SIG-M5 (cell line): ENCODE measurements at places on chromosomes 5 and 9.

- DNase-seq: no peak
Observed at GRCh38 chr9:111016426-111017045, 21.7 kb downstream of the LPAR1 start.

GRCh38 chr5:131258733-131259132, 5.1 kb upstream of the CDC42SE2 start:
- no peak for DNase-seq

GRCh38 chr9:78130853-78131252, 99.2 kb upstream of the GNAQ start:
- DNase-seq: no peak

DNA sequence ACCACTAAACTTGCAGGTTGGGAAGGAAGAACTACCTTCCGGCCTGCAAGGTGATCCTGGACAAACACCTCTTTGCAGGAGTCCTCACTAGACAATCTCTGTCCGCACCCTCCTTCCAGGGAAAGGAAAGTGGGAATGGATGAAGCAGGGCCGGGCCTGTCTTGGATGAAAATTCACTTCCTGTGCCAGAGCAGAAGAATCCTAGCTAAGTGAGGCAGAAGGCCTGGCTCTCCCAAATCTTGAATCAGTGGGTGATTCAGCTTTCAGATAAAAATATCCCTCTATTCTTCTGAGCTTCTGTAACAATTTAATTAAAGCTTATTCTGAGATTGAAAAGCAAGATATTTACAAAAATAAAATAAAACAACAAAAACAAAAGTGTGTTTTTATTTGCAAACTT, 281.9 kb upstream of the TLE4 start:
- no peak for DNase-seq

- no peak for DNase-seq
Observed at GRCh38 chr5:32916648-32917047, 205.5 kb downstream of the NPR3 start.

DNA sequence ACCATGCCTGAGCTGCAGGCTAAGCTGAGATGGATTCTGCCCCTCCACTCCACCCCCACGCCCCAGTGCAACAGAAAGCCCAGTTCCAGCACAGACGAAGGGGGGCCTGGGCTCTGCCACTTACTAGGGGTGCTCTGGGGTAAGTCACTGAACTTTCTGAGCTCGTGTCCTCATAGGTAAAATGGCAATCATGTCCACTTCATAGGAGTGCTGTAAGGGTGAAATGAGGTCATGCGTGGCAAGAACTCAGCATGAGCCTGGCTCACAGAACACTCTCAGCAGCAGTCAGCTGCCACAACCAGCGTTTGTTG, 8.4 kb upstream of the PSD2 start:
- no peak for DNase-seq

GRCh38 chr9:105994970-105995369, 300.6 kb downstream of the TMEM38B start:
- DNase-seq: no peak

DNA sequence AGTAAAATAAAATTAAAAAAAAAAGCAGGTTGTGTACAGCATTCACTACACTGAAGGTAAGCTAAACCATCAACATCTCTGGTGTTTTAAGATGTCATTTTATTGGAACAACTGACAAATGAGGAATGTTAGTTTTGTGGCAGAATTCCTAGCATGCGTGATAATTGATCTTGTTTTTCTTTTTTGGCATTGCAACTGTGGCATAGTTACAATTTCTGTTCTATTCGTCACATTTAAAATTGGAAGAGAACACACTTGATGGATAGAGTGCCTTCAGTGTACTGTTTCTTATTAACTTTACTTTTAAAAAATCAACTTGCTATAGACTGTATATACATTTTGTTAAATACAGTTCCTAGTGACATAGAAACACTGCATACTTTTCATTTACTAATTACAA, 43.6 kb upstream of the TNFSF15 start:
- DNase-seq: no peak

DNA sequence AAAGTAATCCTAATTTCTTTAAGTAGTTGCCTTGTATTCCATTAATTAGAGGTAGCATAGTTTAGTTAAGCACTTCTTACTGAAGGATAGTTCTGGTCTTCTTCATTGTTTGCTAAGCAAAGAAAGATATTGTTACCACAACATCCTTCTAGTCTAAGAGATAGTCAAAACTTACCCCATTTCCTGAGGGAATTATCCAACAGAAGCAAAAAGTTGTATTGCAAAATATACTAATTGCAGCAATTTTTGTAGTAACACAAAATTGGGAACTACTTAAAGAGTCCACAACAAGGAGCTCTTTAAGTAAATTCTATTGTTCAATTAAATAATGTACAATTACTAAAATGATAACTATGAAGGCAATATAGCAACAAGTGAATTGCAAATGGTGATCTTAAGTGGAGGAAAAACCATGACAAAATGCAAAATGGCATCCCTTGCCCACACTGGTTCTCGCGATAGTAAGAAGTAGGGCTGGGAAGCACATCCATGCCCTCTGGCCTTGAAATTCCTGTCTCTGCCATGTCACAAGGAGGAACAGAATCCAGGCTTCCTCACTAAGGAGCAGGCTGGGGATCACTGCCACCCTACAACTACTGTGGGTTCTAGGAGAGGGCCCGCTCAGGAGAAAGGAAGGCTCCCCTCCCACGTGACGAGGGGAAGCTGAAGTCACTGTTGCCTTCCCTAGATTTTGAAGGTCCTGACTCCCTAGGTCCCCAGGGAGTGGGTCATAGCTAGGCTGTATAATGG, 23.3 kb upstream of the MEGF9 start:
- no peak for DNase-seq

GRCh38 chr5:151002250-151002649, 18.1 kb upstream of the GPX3 start:
- DNase-seq: no peak

DNA sequence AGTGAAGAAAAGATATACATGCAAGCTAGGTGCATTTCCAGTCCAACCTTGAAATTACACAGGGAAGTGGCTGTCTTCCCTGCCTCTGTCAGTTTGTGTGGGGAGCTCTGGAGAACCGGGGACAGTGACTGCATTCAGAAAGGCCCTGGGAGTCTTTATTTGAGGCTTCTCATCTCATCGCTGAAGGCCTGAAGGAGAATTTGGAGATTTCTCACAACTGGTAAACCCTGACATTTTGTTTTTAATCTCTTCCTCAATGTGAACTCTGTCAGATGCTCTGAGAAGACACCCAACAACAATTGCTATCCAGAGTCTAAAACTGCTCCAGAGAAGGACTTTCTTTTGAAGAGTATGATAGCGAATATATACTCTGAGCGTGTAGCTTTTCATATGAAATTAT, 33.0 kb downstream of the MACIR start:
- no peak for DNase-seq

- DNase-seq: no peak
Observed at GRCh38 chr9:111992523-111992922, 95.9 kb downstream of the UGCG start.

GRCh38 chr5:129958581-129958980, 54.3 kb downstream of the CHSY3 start:
- DNase-seq: no peak

DNA sequence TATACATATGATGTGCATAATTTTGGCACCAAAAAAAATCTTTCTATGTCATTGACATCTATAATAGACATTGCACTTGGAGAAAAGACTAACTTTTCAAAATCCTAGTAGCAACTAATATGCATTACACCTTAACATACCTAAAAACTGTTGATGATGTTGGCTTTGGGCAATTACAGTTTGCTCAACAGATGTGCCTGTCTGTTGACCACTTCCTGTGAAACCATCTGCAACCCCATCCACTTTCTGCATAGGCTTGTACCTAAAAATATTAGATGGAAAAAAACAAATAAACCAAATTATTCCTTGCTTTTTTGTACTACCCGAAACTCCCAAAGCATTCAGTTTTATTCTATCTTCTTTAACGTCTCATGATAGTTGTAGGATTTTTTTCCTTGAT, 248.6 kb downstream of the RFX3 start:
- no peak for DNase-seq

DNA sequence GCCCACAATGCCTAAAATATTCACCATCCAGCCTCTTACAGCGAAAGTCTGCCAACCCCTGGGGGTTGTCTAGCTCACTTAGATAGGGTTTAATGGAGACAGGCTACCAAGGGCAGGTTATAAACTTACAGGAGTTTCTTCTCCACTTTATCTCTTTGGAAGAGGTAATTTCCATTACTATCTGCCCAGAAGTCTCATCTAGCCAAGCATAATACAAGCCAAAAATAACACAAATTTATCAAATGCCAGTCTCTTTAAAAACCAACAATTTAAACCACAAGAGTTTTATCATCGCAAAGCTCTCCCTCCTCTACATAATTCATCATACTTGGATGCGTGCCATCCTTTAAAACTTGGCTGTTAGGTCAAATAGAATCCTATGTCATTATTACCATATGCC, 6.2 kb downstream of the RBM22 start:
- no peak for DNase-seq

DNA sequence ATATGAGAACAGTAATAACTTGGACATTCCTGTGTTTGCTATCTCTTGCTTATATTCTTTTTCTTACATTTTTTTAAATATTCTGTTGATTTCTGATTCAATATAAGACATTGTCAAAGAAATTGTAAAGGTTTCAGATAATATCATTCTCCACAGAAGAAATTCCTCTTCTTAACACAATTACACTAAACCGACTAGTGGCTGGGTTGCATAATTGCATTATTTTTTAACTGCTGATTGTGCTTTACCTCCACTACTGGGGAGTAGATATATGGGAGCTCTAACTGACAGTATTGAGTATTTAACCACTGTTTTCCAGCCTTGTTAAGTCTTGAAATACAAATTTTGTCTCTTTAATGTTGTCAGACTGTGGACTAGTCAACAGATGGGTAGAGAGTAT, 723.8 kb upstream of the EDIL3 start:
- DNase-seq: no peak

DNA sequence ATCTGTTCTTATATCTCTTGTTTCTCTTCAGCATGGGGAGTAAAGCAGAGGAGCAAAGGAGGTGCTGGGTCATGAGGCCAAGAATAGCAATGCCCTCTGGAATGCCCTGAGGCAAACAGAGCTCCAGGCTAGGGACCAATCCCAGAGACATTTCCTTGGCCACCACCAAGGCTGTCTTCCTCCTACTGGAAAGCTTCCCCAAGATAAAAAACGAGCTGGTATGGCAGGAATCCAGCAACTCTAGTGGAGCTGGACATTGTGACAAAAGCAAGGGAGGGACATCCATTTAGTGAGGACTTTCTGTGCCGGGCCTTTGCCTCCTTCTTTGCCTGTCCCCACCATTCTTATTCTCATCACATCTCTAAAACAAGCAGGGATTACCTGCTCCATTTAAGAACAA, 161.6 kb downstream of the ASTN2 start:
- no peak for DNase-seq

GRCh38 chr5:102782217-102782872, 27.2 kb downstream of the PAM start:
- no peak for DNase-seq

- no peak for DNase-seq
Observed at GRCh38 chr5:5617024-5617423, 194.5 kb downstream of the ICE1 start.

DNA sequence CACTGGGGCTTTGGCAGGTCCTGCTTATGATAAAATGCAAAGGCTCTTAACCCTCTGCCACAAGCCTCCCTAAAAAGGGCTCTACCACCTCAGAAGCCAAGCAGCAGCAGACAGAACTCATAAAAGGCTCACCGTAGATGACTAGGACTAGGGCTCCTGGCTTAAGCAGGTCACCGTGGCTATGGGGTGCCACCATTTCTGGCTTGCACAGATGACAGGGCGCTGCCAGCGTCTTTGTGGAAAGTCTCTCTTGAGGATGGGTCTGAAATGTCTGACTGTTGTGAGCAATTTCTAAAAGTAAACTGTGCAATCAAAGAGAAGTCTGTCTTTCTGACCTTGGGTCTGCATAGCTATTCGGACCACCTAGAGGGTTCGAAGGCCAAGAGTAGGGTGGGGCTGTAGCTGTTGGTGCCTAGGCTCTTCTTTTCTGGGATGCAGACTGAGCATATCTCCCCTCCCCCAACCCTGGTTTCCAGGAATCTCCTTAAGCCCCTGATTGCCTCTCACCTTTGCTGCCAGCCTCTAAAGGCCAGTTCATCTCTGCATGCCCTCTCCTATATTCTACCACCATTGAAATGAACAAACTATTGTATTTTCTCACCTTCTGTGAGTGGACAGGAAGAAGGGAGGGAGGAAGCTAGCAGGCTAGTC, 307.4 kb downstream of the ARHGAP26 start:
- no peak for DNase-seq

DNA sequence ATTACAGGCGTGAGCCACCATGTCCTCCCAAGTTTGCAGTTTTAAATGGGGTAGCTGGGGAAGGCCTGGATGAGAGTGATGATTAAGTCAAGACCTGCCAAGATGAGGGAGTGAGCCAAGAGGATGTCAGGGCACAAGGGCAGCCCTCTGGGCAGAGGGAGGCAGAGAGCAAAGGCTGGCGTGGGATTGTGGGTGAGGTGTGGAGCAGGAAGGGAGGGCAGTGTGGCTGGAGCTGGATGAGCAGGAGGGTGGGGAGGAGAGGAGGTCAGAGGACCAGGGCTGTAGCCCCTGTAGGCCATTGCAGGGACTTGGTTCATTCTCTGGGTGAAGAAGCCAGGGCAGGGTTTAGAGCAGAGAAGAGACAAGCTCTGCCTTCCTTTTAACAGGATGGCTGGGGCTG, 53.7 kb upstream of the CTNNA1 start:
- no peak for DNase-seq

GRCh38 chr5:113804943-113805342, 291.4 kb downstream of the YTHDC2 start:
- no peak for DNase-seq

DNA sequence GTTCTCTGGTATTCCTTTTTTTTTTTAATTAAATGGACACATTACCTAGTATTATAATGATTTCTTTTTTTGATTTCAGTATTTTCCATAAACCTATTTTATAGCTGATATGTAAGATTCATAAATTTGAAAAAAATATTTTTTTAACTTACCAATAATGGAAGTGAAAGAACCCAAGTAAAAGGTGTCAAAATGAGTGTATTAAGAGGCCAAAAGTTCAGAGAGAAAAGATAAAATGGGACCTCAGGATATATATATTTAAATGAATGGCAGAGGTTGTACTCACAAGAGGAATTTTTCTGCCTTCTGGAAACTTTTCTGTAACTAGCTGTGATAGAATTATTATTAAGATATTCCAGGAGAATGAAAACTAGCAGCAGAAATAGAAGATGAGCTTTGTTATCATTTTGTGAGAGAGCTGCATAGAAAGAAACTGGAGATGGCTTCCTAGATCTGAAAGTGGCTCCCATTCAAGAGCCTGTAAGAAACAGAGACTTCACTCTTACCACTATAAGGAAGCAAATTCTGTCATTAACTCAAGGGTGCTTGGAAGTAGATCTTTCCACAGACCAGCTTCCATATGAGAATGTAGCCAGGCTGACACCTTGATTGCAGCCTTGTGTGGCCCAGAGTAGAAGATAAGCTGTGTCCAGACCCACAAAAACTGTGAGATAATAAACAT, 91.7 kb downstream of the MRPS30 start:
- DNase-seq: no peak

DNA sequence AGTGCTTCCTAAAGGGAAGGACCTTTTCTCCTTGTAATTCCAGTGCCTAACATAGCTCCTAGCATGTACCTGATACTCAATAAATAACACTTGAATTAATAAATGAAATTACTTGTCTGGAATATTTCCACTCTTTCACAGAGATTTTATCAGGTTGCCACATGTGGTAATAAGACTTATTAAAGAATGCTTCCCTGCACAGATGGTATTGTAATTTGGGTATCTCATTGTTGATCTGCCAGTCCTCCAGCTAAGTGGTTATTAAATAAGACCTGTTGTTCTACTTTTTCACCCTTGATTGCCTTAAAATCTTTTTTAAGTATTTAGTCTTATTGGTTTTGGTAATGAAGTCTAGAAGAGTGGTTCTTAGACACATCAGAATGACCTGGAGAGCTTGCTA, 28.1 kb upstream of the CETN3 start:
- no peak for DNase-seq
